ENCODE measurements at places on chromosomes 5 and 9.

- DNase-seq, result no peak
These were observed 650.5 kb downstream of the ACTL7B start for GRCh38 chr9:108205276-108205675.

- DNase-seq, result no peak
These were observed 183.3 kb downstream of the MAST4 start for GRCh38 chr5:66779528-66779927.

GRCh38 chr5:134614450-134615085 lies 18.1 kb downstream of the SAR1B start:
- DNase-seq, result no peak

DNA sequence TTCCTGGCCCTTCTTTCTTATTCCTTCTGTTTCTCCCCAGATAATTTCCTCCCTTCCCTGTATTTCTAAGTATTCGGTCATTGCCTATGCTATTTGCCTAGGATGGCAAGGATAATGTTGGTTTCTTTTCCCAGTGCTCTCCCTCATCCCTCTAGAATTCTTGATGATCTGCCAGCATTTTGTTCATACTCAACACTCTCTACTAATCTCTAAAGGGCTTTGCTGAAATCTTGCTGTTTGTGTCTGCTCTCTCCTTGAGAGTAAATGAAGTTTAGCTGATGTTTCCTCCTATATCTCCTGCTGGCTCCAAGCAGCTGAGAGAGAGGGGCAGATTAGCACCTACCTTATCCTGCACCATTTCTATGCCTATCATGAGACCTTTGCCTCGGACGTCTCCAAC lies 38.1 kb downstream of the AGXT2 start:
- DNase-seq, result no peak

- no peak for DNase-seq
These were observed 115.3 kb downstream of the UNC13B start for GRCh38 chr9:35277171-35277520.

- no peak for DNase-seq
These were observed 388.2 kb downstream of the FAM170A start for GRCh38 chr5:120017513-120017912.

DNA sequence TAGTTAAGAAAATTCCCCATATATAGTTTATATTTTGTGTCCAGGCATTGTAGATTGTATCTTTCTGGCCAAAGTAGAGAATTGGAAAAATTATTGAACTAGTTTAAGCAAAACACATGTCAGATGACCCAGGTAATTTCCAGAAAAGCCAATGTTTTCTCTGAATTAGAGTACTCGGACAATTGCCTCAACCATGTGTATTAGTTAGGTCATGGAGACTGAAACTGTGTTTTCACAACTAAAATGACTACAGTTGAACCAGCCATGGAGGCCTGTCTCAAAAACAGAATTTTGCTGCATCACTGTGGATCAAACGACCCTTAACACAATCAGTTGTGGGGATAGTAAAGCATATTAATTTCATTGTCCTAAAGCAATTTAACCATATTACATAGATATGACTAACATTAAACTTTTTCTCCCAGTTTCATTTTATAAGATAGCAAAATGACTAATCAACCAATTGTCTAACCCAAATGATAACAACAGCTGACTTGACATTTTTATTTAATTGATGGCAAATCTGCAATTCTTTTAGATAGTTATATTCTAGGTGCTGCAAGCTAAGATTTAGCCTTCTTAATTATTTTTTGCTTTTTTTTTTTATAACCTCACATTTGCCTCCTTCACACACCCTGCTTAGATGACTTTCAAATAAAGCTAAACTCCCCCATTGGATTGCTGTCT lies 39.2 kb upstream of the SPDL1 start:
- no peak for DNase-seq

DNA sequence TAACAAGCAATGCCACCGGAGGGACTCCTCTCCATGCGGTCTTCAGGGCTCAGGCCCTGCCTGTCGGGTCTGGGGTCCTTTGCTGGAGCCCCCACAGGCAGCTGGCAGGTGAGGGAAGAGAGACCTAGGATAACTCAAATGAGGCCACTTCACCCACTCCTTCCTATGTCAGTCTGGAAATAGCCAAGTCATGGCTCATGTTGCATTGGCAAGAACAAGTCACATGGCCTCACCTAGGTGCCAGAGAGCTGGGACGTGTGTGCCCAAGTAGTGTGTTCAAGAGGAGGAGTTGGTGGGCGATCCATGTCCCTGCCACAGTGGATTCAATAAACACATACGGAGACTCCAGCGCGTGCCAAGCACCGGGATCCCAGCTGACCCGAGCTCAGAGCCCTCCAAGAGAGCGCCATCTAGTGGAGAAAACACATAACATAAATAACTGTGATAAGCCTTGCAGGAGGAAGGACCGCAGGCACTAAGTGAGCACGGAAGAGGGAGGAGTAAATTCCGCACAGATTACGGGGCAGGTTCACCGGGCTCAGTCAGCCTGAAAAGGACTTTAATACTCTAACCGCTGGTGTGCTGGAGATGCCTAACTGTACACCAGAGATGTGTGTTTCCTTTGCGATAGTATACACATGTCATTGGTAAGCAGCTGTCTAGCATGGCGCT lies 580.8 kb downstream of the CCDC171 start:
- DNase-seq, result no peak

DNA sequence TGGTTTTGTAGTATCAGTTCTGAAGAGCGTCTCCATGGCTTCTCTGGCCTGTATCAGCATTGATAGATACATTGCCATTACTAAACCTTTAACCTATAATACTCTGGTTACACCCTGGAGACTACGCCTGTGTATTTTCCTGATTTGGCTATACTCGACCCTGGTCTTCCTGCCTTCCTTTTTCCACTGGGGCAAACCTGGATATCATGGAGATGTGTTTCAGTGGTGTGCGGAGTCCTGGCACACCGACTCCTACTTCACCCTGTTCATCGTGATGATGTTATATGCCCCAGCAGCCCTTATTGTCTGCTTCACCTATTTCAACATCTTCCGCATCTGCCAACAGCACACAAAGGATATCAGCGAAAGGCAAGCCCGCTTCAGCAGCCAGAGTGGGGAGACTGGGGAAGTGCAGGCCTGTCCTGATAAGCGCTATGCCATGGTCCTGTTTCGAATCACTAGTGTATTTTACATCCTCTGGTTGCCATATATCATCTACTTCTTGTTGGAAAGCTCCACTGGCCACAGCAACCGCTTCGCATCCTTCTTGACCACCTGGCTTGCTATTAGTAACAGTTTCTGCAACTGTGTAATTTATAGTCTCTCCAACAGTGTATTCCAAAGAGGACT lies 1.5 kb downstream of the GPR21 start:
- no peak for DNase-seq

GRCh38 chr5:108436696-108437095 lies 54.8 kb upstream of the FBXL17 start:
- no peak for DNase-seq

DNA sequence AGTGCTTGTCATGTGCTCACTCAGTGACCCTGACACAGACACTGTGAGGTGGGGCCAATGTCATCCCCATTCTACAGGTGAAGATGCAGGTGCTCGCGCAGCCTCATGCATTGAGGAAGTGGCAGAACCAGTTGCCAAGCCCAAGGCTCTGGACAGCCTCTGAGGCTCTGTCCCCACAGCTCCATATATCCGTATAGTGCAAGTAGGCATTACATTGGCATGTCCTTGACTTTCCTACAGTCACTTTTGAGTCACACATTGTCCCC lies 58.8 kb upstream of the ANGPTL2 start:
- no peak for DNase-seq

Measured in NCI-H2227 treated with DMSO at 0.1 percent for 48 hours (cell line).